Iris pigment epithelial cell (primary cell): ENCODE measurements at places on chromosomes 13 and 19.

- peak; percentile 99 for DNase-seq
Measured at GRCh38 chr13:67369895-67370660, 139.9 kb upstream of the PCDH9 start.

GRCh38 chr19:50797781-50798658 lies 7.8 kb downstream of the ACP4 start:
- DNase-seq, result no peak

DNA sequence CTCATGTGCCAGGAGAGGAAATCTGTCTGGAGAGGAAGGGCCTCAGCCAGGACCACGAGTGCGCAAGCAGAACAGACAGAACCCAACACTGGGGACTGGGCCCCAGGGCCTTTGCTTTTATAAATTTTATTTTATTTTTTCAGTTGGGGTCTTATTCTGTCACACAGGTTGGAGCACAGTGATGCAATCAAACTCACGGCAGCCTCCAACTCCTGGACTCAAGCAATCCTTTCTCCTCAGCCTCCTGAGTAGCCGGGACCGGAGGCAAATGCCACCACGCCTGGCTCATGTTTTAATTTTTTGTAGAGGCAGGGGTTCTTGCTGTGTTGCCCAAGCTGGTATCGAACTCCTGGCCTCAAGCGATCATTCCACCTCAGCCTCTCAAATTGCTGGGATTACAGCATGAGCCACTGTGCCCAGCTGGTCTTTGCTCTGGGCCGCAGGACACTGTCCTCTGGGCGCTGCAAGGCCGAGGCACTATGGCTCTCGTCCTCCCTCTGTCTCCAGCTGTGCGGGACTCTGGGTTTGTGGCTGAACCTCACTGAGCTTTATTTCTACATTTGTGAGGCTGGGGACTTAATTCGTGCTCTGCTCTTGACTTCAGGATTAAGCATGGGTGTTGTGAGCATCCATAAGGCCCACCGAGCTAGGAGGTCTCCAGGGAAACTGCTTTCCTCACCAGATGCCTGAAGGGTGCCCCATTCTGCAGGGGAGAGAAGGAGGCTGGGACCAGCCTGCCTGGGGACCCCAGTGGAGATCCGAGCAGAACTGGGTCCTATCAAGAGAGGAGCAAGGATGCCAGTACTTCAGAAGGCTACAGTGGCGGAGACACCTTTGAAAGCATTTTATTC lies 144.2 kb upstream of the VSTM2B start:
- no peak for DNase-seq

GRCh38 chr19:7730286-7731217 lies 1.4 kb downstream of the CLEC4G start:
- DNase-seq, result no peak

- DNase-seq, result peak; percentile 99
Measured at GRCh38 chr19:49363268-49364082, at the start of gene DKKL1. Gene DKKL1 (plus strand): TSS chr19:49363877. CDS start chr19:49363999, 122 bp downstream.

- DNase-seq, result peak; percentile 35
Measured at GRCh38 chr19:4567584-4568071, 8.1 kb upstream of the SEMA6B start.

- no peak for DNase-seq
Measured at GRCh38 chr13:91493442-91493841, 95.0 kb downstream of the GPC5 start.

- DNase-seq, result peak; percentile 80
Measured at GRCh38 chr13:80340651-80341100, 250 bp downstream of the SPRY2 start.

DNA sequence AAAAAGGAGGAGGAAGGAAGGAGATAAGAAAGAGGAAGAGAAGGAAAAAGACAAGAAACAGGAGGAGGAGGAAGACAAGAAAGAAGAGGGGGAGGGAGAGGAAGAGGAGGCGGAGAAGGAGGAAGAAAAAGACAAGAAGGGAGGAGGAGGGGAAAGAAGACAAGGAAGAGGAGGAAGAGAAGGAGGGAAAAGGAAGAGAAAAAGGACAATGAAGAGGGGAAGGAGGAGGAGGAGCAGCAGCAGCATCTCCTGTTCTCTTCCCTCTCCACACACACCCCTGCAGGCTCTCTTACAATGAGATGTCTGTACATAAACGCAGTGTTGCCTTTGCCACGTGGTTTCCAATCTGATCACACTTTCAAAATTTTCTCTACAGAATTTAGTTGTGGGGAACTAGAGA lies 66.6 kb downstream of the RUBCNL start:
- no peak for DNase-seq

GRCh38 chr13:41934994-41935393 lies 25.9 kb downstream of the VWA8 start:
- DNase-seq, result no peak

DNA sequence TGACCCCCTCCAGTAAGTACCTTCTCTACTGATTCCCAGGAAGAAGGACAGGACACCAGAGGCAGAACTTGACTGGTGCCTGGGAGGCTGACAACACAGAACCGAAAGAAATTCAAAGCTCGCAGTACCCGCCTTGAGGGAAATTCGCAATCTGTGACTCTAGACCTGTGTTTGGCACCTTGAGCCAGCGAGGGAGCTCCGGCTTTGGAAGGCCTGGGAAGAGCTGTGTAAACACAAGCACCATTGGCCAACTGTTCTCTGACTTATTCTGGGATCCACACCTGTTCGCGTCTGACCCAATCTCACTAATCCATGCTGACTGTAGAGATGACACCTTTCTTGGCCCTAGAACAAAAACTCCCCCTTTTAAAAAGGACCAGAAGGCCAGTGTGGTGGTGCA lies 50.7 kb downstream of the CEBPG start:
- no peak for DNase-seq

GRCh38 chr19:8336072-8336569 lies 6.9 kb downstream of the KANK3 start:
- DNase-seq, result no peak

DNA sequence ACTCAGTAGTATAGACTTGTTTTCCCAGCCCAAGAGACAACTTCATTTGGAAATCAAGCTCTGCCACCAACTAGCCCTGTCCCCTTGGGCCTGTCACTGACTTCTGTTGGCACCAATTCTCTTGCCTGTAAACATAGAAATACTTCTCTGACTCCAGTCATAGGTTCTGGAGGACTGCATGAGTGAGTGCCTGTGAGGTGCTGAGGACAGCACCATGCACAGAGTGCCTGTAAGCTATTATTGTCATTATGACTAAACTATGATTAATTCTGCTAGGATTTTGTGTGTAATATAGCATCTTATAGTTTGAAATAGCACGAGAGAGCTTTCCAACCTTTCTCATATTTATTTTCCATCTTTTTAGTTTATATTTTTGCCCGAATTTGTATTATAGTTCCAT lies 247.9 kb downstream of the MYO16 start:
- DNase-seq, result peak; percentile 52

DNA sequence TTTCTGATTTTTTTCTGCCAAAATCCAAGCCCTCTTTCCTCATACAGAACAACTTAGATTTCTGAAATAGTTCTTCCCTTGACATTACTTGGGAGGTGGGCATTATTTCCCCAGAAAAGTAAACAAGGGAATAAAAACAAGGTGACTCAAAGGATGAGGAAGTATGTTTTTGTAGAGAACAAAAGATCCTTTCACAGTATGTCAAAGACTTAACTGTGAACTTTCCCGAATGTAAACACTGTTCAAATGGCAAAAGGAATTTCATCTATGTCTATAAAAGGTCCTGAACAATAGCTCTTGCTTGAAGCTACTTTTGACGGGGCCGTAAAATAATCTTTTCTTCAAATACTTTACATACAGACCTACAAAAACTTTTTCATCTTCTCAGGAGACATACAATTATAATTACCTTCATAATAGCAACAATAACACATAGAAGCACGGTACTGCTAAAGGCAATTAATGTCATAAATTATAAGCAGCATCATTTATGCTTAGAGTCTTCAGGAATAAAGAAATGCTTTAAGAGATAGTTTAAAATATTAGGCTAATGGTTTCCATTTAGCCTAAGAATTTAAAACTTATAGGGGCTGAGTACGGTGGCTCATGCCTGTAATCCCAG lies 191.1 kb downstream of the RGCC start:
- peak; percentile 86 for DNase-seq

DNA sequence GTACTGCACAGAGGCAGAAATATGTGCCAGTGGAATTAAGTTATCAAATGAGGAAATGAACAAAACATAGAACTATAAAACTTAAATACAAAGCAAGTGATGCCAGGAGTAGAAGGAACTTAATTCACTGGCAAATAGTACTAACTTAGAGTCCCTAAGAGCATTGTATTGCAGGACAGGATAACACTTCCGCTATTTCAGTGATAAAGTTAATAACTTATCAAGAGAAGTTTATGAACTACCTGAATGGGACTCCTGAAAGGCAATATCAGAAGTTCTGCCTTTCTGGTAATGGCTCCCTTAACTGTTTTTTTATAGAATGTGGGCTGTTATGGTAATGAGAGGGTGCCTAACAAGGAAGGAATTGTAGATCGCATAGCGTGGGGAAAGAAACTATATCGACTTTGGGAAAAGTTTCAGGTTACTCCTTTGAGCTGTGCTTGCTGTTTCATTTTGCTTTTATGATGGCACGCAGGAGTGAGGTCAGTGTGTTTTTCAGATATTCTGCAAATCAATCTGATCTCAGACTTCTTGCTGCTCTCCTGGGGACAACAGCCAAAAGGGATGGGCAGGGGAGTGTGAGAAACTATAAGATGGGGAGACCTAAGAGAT lies 95.3 kb upstream of the MLNR start:
- no peak for DNase-seq

DNA sequence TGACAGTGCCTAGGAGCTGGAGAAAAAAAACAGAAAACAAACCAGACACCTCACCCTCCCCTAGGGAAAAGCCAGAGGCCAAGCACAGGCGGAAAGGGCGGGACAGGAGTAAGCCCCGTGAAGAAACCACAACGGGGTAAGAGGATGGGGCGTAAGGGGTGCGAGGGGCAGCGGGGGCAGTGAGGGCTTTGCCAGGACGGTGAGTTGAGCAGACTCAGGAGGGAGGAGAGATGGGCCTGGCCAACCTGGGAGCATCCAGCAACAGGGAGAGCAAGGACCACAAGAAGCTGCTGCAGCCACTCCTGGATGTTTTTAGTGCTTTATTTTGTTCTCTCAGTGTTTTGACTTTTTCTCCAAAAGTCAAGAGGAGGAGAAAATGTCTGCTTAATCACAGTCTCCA lies 114.1 kb upstream of the SOX1 start:
- no peak for DNase-seq

DNA sequence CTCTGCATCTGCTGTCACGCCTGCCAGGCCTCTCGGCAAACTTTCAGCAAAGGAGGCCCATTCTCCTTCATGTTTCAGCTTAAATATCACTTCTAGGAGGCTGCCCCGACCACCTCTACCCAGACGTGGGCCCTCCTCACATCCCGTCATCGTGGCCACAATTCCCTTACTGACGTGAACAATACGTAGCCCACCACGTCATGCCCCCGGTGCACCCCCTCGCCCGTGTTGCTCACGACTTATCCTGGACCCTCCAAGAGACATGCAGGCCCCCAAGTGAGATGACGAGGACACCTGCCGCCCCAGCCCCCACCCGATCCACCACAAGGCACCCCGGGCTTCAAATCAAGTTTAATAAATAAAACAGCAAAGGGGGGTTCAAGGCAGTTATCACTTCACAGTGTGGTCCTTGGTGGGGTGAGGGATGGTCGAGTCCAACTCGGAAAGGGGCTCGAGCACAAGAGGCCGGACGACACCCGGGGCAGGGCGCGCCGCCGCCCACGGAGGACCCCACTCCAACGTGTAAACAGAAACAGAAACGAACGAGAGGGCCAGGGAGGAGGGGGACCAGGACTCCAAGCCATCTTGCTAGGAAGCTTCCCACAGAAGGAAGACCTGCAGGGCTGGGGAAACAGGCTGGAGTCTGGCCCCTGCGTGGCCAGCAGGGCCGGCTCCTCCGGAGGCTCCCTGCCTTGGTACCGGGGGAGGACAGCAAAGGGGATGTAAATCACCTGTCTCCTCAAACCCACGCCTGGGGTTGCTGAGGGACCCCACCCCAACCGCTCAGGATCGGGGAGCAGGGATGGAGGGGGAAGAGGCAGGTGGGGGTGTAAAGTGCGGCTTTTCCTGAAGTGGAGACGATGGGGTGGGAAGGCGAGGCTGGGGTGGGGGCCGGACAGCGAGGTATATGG lies 14.3 kb upstream of the PLPP2 start:
- no peak for DNase-seq

GRCh38 chr19:19458110-19458816 lies 52.8 kb downstream of the GATAD2A start:
- no peak for DNase-seq

- peak; percentile 99 for DNase-seq
Measured at GRCh38 chr13:113178070-113178895, 19.8 kb downstream of the PROZ start.

DNA sequence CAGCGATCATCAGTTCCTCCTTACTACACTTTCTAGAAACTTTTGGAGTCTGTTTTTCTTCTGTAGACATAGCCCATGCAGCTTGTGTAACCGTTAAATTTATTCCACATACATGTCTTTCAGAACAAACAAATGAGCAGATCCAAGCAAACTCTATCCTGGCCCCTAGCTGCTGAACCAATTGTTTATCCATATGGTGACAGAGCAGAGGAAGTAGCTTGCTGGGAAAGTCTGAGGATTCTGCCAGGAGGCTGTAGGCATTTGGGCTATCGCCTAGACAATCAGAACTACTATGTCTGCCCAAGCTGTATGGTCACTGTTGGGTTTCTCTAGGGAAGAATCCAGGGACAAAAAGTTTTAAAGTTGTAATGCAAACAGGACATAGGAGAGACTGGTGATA lies 343.7 kb downstream of the SPRY2 start:
- DNase-seq, result no peak

DNA sequence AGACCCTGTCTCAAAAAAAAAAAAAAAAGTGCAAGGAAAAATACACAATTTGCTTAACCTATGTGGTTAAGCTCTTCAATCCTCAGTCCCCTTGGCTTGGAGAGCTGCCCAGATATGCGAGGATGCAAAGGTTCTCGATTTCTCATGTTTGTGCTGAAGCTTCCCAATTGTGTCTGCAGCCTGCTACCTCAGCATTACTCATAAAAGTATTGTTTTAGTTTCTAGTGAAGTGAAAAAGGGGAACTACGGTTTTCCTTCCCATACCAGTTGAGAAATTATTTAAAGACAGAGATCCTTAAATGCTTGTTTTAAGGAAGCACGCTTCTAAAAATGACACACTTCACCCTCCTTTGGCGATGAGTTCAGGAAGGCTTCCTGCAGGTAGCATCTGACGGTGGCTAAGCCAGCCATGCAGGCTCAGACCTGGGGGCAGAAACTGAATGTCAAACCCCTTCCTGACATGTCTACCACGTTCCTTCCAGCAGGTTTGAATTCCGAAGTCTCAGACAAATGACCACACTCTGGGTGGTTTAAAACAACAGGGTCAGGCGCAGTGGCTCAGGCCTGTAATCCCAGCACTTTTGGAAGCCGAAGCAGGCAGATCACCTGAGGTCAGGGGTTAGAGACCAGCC lies 47.9 kb downstream of the RUBCNL start:
- peak; percentile 79 for DNase-seq

DNA sequence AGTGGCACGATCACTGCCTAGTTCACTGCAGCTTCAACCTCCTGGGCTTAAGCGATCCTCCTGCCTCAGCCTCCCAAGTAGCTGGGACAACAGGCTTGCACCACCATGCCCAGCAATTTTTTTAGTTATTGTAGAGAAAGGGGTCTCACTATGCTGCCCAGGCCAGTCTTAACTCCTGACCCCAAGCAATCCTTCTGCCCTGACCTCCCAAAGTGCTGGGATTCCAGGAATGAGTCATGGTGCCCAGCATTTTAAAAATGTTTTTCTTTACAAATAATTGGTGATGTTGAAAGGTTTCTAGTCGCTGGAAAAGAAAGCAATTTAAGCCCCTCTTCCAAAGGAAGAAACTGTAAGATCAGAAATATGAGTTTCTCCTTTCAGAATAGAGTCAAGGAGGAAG lies 19.4 kb downstream of the DYRK1B start:
- DNase-seq, result peak; percentile 20

- no peak for DNase-seq
Measured at GRCh38 chr13:25224151-25224550, 52.1 kb upstream of the AMER2 start.
